ENCODE measurements at places on chromosomes 6 and 20.

DNA sequence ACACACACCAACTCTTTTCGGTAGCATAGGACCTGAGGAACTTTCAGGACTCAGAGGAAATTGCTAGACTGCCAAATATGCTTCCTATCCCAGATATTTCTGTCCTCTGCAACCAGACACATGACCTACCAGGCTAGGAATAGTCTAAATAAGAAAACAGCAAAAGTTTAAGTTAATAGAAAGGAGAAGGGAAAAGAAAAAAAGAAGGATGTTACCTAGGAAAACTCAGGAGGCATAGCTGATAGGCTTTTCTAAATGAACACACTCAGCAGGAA, 74.6 kb downstream of the MAP3K5 start:
- H3K4me1 ChIP-seq, result peaks cover 4% of the 10 kb centered on the region
- H3K27me3 ChIP-seq, result no peaks in the 10 kb centered on the region
- H3K4me3 ChIP-seq, result no peak overlapping the region
- no peak for DNase-seq
- H3K36me3 ChIP-seq, result no peaks in the 10 kb centered on the region

- H3K27me3 ChIP-seq, result no peaks in the 10 kb centered on the region
- DNase-seq, result peak; percentile 25
- no peak overlapping the region for H3K4me3 ChIP-seq
- no peaks in the 10 kb centered on the region for H3K36me3 ChIP-seq
These were observed 691.8 kb downstream of the QKI start for GRCh38 chr6:164106345-164106769.

DNA sequence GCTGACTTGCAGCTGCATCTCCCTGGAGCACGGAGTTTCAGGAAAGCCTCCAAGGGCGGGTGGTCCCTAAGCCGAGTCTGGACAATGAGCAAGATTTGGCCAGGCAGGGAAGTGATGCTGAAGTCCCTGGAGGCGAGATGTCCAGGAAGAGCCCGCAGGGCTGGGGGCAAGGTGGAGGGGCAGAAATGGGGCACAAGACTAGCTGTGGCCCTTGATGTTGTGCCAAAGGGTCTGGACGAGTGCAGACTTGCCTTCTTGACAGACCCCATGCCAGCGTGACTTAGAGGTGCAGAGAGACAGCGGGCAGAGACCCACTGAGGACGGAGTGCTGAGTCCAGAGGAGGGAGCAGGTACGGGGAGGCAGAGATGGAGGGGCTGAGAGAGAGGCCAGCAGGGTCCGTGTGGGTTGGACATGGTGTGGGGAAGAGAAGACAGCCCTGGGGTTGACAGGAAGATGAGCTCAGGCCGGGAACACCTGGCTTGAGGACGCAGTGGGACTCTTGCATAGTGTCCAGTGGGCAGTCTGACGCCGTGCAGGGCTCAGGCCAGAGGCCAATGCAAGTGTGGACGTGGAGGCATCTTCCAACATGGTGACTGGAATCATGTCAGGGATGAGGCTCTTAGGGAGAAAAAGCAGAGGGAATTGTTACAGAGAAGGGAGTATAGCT, 8.7 kb downstream of the UNC93A start:
- H3K4me3 ChIP-seq, result no peak overlapping the region
- H3K27ac ChIP-seq, result no peak overlapping the region
- no peaks in the 10 kb centered on the region for H3K36me3 ChIP-seq
- no peaks in the 10 kb centered on the region for H3K27me3 ChIP-seq
- no peaks in the 10 kb centered on the region for H3K4me1 ChIP-seq
- DNase-seq, result no peak

DNA sequence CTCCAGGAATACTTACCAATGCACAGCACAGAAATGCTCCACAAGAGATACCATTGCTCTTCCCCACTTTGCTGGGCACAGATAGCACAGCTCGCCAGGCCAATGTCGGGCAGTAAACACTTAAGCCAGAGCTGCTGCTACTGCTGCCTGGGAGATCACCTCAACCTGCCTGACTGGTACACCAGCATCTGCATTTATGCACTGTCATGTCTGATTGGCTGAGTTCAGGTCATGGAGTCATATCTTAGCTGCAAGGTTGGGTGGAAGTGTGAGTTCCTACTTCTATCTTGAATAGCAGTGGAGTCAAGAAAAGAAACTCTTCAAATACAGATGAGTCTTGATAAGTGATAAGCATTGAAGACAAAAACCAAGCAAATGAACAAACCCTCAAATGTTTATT, 10.9 kb upstream of the ADGRF4 start:
- H3K27me3 ChIP-seq, result no peaks in the 10 kb centered on the region
- H3K36me3 ChIP-seq, result no peaks in the 10 kb centered on the region
- no peak overlapping the region for H3K27ac ChIP-seq
- no peak for DNase-seq

GRCh38 chr20:50138120-50138478, 15.4 kb downstream of the PEDS1 start:
- H3K4me3 ChIP-seq, result no peak overlapping the region
- H3K4me1 ChIP-seq, result no peaks in the 10 kb centered on the region
- no peak for DNase-seq
- H3K36me3 ChIP-seq, result peaks cover 42% of the 10 kb centered on the region
- H3K27me3 ChIP-seq, result no peaks in the 10 kb centered on the region

GRCh38 chr20:10453241-10453640, 18.1 kb downstream of the SLX4IP start:
- peaks cover 3% of the 10 kb centered on the region for H3K4me1 ChIP-seq
- no peaks in the 10 kb centered on the region for H3K27me3 ChIP-seq
- peak; percentile 42 for DNase-seq
- peak overlapping the region; percentile 31 for H3K27ac ChIP-seq
- H3K4me3 ChIP-seq, result no peak overlapping the region
